Stimulated activated CD4-positive, alpha-beta T cell treated with anti-CD3 and anti-CD28 coated beads, Interleukin-15, amount 100 ng/mL, for 48 hours (primary cell): ENCODE measurements at places on chromosomes 6 and 20.

GRCh38 chr6:105317607-105318533, 85.0 kb downstream of the PREP start:
- no peak for DNase-seq

DNA sequence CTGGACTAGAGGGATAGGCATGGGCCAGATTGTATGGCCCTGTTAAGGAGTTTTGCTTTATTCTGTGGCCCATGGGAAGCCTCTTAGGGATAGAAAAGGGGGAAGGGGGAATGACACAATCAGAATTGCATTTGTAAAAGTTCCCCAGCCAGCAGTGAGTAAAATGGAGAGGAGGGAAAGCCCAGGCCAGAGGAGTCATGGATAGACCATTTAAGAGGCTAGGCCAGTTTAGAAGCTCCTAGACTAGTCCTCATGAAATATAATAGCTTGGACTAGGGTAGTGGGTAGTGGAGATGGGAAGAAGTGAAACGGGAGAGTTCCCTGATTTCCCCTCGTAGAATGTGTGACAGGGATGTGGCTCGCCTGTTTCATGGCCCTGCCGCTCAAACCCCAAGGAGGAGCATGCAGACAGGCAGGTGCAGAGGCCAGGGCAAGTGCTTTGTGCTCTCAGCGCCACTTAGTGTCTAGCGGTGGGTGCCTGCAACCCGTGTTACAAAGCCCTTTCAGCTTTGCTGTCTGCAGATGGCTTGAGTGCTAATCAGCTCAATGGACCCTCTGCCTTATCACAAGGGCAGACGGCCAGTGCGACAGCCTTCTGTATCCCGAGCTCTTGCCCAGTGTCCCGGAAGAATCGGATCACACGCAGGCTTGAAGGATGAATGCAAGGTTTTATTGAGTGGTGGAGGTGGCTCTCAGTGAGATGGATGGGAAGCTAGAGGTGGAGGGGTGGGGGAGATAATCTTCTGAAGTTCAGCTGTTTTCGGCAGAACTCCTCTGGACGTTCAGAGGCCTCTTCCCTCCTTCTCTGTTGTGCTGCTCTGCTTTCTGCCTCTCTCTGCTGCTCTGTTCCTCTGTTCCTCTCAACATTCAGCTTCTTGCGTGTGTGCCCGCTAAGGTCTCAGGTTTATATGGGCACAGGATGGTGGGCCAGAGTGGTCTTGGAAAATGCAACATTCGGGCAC, 141.1 kb downstream of the CEP57L1 start:
- DNase-seq: peak; percentile 6

GRCh38 chr20:63708301-63709148, 686 bp downstream of the ZGPAT start:
- DNase-seq: no peak

- DNase-seq: no peak
Measured at GRCh38 chr6:28565823-28566526, 40.3 kb downstream of the GPX5 start.

DNA sequence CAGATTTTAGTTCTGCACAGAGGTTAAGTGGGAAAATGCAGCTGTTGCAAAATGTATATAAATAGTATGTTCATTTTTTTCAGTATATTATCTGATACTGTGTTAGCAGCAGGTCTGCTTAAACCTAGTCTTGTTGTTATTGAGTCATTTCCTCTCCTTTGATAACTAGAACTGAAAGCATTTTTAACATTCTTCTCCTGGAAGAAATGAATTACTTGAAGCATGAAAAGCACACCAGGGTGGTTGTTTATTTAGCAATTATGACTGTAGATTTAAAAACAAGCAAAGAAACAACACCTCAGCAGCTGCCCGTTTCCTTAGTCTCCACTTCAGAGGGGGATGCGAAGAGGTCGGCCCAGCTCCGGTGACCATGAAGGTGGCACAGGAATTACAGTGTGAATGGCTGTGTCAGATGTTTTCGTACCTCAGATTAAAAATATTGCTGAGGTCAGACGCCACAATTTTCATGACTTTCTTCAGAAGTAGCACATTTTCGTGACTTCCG, 53.5 kb downstream of the GOPC start:
- no peak for DNase-seq

- peak; percentile 19 for DNase-seq
Measured at GRCh38 chr6:139109558-139109957, 25.3 kb upstream of the HECA start.

DNA sequence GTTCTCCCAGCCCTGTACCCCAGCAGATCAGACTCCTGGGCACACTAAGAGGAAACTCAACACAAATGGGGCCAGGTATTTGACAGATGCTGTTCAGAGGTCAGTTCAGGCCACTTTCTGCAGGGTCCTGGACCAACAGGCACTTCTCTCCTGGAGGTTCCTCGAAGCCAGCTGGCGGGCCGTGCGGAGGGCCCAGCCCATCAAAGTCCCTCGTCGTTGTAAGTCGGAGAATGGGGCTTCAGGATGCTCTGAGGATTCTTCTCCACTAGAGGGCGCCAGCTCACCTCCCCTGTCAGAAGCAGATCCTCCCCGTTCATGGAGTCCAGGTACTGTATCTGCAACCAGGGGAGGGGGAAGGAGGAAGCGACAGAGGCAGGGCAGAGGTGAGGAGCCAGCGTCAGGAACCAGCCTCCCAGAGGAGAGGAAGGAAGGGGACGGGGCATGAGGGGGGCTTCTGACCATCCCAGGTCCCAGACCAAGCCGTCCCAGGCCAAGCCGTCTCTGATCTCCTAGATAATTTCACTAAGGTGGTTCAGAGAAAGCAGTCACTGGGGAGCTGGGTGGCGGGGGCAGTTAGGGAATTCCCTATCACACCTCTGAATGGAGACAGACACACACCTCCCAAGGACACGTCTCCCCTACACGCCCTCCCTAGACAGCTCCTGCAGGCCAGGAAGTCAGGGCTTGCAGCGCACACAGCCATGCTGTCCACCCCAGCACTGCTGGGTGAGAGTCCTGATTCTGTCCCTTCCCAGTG, 11.7 kb upstream of the FAM83C start:
- DNase-seq: peak; percentile 74

DNA sequence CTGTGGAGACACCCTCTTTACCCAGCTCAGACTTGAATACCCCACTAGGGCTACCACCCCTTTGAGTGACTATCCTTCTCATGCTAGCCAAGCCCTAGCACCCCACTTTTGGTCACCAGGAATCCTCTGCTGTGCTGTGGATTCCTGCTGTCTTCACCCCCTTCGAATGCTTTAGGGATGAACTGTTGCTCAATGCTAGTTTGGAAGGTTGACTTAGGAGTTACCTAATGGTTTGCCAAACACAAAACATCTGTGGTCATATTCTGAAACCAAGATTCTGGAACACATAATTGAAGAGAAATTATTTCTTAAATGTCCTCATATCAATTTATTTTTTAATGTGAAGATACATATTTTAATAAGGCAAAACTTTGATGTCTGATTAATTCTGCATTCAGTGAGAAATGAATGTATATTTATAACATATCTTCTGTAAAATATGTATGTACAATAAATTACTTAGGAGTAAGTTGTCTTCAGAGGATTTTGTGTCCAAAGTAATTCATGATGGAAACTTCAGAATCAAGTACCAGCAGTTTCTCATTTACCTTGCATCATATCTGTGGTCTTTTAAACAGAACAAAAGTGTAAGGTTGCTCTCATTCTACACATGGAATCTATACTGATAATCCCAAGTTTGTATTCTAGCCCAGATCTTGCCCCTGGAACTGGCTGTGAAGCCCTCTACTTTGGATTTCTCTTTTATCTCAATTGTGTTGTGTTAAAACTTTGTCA, 46.9 kb downstream of the TMEM200A start:
- DNase-seq: no peak

GRCh38 chr6:46741482-46741881, 5.3 kb upstream of the ANKRD66 start:
- DNase-seq: no peak
